ENCODE measurements at places on chromosomes 12 and 14.

GRCh38 chr14:97544571-97544970 is 747.4 kb downstream of the VRK1 start:
- no peak for DNase-seq

- DNase-seq, result no peak
Measured at GRCh38 chr12:26748741-26749431, 84.1 kb downstream of the ITPR2 start.

DNA sequence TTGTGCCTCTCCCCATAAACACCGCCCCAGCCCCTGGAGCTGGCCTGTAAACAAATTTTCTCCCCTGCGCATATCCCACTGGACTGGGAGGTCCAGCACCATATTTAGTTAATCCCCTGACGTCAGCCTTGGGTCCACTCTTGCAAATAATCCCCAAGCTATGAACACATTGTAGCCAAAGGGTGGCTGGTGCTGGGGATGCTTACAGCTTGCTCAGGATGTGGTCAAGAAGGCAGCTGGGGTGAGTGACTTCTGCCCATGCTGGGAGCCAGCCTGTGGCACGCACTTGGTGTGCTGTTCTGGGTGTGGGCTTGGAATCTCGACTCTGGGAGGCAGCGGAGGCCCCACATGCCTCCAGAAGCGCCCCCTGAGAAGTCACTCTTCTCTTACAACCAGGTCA is 32.1 kb downstream of the CMKLR1 start:
- no peak for DNase-seq

GRCh38 chr12:116144384-116144783 is 133.1 kb downstream of the MED13L start:
- DNase-seq, result no peak

DNA sequence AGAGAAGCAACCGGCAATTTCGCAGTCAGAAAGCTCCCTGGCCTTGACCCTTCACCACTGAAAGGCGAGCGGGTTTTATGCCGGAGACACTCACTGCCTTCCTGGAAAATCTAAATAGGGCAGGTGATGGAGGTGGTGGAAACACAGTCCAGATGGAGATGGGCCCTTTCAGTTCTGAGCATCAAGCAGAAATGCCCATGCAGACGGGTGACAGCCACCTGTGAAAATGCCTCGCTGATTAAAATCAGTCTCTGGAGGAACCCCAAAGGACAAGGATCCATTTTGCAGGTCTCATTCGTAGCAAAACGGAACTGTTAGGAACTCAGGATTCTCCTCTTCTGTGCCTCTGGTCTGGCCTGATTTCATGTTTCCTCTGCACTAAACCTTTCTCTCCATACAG is 74.2 kb downstream of the FZD10 start:
- no peak for DNase-seq

GRCh38 chr12:42565633-42566032 is 23.9 kb downstream of the PRICKLE1 start:
- no peak for DNase-seq

GRCh38 chr12:56487448-56488040 is 417 bp downstream of the GLS2 start:
- DNase-seq, result no peak

DNA sequence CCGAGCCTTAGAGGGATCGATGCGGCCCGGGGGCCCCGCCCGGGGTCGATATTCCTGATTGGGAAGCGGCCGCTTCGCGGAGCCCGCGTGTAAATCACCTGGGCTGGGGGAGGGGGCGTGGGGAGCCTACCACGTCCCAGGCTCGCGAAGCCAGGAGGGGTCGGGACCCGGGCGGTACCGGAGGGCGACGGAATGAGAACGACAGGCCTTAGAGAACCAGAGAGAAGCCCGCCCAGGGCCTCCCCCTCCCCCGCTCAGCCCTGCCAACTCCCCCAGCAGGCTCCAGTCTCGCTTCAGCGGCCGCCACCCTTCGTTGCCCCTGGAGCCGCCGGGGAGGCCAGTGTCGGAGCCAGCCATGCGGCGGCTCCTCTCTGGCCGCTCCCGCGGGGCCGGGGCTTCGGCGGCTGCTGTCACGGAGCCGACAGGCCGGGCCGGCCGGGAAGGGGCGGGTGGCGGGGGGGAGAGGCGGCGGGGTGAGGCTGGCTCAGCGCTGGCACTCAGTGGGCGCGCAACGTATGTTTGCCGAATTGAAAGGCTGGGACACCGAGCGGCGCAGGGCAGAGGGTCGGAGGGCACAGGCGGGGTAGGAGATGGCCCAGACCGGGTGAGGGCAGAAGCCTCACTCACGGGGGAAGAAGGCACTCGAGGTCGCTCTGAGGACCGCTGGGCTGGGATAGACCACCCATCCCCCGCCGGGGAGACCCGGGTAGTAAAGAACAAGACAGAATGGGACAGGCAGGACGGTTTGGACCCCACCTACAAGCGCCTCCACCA is 1.4 kb upstream of the DNAJC22 start:
- no peak for DNase-seq

DNA sequence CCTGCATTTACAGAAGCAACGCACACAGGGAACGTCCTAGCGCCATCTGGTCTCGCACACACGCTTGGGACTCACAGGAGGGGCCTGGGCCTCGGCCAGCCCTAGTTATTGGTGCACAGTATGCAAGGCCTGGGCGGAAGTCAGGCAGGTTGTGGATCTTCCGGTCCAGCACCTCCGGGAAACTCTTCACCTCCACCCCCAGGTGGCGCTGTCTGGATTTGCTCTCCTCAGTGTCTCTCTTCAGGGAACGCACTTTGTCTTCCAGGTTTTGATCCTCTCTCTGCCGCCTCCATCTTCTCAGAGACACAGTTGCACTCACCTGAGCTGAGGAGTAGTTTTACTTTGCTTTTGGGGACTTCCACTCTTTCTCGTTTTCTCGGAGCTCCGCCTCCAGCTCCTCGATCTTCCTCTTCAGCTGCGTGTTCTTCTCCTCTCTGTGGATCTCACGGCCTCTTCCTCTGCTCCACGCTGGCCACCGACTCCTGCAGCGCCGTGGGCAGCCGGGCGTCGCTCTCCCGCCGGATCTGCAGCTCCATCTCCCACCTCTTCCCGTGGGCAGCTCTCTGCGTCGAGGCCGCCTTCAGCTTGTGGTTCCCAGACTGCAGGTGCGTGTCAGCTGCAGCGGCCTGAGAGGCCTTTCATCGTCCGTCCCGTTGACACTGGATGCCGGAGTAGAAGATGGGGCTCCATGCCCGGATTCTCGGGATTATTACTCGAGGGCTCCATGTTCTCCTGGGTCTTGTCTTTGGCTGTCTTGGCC is 933.8 kb downstream of the TMEM121 start:
- DNase-seq, result peak; percentile 50

- DNase-seq, result no peak
Measured at GRCh38 chr12:90037740-90038139, 329.1 kb upstream of the ATP2B1 start.

- no peak for DNase-seq
Measured at GRCh38 chr14:25945746-25946145, 652.1 kb downstream of the NOVA1 start.

- peak; percentile 3 for DNase-seq
Measured at GRCh38 chr14:34227834-34228649, 234.0 kb downstream of the SPTSSA start.

GRCh38 chr14:75469606-75470237 is 41.9 kb downstream of the JDP2 start:
- no peak for DNase-seq

DNA sequence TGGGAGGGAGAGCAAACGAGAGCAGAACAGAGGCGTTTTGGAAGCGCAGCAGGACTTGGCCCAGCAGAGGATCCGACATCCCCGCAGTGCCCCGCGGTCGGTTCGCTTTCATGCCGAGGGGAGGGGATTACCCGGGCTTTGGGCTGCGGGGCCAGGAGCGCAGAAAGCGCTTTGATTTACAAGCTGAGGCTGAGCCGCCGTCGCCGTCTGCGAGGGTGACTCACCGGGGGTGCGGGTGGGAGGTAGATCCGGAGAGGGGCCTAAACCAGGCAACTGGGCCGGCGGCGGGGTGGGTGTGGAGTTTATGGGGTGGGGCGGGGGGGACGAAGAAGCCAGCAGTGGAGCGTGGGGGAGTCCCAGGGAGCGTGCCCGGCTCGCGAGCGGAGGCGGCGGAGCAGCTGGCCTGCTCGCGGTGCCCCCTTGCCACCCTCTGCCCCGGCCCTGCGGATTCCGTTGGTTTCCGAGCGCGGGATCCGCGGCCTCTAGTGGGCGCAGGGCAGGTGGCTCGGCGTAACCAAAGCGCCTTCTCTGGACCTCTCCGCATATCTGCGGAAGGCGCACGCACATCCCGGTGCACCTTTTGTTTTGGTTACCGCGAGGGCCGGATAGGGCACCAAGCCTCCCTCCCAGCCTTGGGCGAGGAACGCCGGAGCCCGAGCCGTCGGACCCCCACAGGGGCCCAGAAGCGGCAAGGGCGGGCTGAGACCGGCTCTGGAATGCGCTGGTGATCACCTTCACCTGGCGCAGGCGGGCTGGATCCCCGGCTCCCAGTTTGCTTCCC is 2.6 kb downstream of the SIX4 start:
- DNase-seq, result peak; percentile 20

GRCh38 chr14:21735639-21736307 is 62.2 kb upstream of the OR4E1 start:
- DNase-seq, result no peak

DNA sequence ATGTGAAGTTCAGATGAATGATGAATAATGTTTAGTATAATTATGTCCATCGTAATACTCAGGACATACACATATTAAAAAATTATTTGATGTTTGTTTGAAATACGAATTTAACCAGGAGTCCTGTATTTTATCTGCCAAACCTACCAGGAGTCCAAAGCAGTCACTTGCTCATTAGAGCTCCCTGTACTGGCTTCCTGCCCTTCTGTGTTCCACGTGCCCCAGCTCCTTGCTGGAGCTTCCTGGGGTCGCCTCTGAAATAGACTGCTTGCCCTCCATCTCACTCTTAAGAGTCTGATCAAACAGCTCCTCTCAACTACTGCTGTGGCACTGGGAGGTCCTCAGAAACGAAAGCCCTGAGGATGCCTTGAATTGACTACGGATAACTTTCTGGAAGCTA is 87.3 kb upstream of the DHRS4 start:
- no peak for DNase-seq

GRCh38 chr12:43982544-43982943 is 146.7 kb downstream of the TMEM117 start:
- DNase-seq, result no peak

DNA sequence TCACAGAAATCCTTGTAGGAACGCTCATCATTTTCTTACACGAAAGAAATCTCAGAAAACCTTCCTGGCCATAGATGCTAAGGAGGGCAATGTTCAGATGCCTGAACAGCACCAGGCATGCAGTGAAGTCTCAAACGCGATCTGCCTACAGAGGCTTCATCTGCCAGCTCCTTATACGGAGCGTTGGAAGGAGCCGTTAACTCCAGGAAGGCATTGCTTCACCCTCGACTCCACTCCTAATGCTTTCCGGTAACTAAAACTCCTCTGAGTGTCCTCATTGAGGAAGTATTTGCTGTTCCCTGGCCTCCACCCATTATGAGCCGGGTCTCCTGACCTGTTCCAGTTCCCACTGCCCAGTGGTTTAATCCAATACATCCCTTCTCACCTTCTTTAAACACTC is 502.7 kb downstream of the BCL11B start:
- DNase-seq, result no peak

DNA sequence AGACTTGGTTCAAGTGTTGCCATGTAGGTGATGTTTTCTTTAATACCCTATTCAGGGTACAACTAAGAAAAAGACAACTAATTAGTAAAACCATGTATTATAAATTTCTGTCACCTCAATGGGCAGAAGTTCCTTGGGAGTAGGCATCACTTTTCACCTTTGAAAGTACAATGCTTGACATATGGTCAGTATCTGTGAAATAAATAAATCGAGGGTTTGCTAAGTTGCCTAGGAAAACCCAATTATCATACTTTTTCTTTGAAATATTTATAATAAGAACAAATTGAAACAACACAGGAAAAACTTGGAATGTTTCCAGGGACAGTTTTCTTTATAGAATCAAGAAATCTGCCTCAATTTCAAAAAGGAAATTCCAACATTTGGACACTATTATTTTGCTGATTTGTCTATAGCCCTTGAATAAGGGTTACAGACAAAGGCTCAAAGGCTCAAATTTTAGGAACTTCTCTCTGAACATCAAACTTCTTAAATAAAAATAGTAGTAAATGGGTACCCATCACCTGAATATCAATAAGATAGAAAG is 13.7 kb downstream of the FGD6 start:
- DNase-seq, result no peak

DNA sequence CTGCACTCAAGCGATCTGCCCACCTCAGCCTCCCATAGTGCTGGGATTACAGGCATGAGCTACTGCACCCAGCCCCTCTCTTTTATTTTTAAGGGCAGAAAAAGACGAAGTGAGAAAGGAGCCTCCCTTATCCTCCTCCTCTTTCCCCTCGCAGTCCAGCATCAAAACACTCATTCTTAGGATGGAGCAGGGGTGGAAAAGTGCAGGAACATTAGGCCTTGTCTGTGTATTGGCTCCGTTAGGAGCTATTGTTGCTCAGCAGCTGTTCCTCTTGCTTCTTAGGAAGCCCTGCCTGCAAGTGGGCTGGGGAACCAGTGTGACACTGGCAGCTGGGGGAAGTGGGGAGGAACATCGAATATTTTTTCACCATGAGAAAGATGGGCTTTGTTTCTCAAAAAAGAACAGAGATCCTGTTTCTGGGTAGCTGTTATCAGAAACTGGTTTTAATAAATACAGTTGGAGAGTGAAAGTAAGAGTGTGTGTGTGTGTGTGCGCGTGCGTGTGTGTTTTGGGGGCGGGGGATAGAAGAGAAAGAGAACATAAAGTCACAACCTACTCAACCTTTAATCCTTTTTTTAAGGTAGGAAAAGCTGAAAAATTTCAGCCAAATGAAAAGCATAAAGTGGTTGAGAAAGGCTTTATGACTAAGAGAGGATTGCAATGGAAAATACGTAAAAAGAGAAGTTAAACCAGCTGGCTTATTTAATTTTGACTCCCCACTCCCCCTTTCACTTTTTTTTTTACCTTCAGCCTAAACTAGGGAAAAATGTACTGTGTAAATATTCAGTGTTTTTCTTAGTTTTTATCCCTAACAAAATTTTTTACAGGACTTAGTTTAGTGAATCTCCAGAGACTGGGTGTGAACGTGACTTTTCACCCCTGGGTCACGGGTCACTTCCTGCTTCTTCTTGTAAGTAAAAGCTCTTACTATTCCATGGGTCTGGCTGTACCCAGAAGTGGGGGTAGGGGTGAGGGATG is 197.2 kb upstream of the PLEKHG7 start:
- no peak for DNase-seq

DNA sequence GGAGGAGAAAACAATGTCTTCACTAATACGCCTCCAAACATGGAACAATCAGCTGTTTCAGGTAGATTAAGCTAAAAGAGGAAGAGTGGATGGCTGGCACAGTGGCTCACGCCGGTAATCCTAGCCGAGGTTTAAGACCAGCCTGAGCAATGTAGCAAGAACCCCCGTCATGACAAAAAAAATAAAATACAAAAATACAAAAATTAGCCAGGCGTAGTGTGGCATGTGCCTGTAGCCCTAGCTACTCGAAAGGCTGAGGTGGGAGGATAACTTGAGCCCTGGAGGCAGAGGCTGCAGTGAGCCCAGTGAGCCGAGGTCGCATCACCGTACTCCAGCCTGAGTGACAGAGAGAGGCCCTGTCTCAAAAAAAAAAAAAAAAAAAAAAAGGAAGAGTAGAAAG is 1.2 kb upstream of the MED13L start:
- no peak for DNase-seq

- DNase-seq, result no peak
Measured at GRCh38 chr12:21301-22189, 45.0 kb upstream of the IQSEC3 start.

GRCh38 chr12:3536096-3536875 is 45.3 kb downstream of the PRMT8 start:
- no peak for DNase-seq

- no peak for DNase-seq
Measured at GRCh38 chr12:128554546-128555304, 269.0 kb downstream of the SLC15A4 start.
